ENCODE measurements at places on chromosomes 3 and 15. TPM values are rescaled to one million over a fixed set of nuclear protein-coding genes. Genes with fewer than 3 reads are reported as not detected.

The TMOD3 gene
- total RNA-seq, result 53.7 TPM

The GP9 gene
- not detected for total RNA-seq

- DNase-seq, result no peak
Measured at GRCh38 chr15:63202861-63203260, 13.5 kb downstream of the RAB8B start.

- DNase-seq, result no peak
Measured at GRCh38 chr15:89396723-89397652, 62.4 kb upstream of the POLG start.

DNA sequence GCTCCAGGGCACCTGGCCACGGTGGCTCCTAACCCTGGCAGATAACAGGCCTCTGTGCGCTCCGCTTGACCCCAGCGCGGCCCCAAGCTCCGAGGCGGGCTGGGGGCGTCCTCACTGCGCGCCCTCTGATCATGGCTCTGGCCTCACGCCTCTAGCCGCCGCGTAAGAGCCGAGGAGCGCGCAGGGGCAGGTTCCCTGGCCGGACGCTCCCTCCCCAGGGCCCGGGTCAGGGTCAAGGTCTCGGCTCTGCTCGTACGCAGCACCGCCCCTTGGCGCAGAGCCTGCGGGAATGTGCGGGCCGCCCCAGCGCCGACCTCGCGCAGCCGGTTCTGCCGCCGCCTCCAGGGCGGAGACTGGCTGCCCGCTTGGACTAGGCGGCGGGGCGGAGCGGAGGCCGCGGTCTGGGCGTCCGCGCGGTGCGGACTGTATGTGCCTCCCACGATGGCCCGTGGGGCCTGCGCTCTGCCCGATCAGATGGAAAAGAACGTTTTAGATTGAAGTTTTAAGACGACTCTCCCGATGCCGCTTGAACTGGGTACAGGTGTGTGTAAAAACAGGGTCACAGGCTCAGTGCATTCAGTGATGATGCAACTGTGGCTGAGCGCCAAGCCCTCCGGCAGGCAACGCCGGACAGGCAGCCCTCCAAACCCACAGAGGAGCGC, 40.8 kb downstream of the CHST14 start:
- DNase-seq, result no peak

DNA sequence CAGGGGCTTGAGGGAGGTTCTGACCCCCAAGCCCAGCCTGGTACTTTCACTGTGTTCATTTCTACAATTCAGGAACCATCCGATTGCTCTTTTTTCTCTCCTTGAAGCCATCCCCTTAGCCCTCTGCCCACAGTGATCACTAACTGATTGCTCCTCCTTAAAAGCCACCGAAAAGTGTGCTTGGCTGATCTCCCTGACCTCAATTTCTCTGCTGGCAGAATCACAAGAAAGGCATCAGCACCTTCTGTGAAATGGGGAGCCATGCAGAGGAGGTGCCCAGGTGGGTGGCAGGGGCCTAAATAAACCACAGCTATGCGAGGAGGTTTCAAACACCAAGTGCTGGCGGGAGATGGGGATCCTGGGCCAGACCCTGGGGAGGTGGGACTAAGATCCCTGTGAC, 56.2 kb downstream of the SRGAP3 start:
- no peak for DNase-seq

- no peak for DNase-seq
Measured at GRCh38 chr3:59774634-59775033, 724.8 kb upstream of the CFAP20DC start.

DNA sequence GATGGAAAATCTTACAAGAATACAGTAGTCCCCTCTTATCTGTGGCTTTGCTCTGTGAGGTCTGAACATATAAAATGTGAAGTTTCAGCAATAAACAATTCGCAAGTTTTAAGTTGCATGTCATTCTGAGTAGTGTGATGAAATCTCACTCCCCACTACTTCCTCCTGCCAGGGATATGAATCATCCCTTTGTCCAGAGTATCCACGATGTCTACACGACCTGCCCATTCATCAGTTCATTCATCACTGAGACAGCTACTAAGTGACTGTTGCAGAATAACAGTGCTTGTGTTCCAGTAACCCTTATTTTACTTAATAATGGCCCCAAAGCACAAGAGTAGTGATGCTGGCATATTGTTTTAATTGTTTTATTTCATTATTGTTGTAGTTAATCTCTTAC, 489.2 kb upstream of the UBE2E2 start:
- DNase-seq, result no peak

GRCh38 chr3:132657869-132658747, 1.5 kb downstream of the ACAD11 start:
- DNase-seq, result no peak

The BMF gene
- total RNA-seq, result 6.6 TPM

The GLCE gene
- 5.1 TPM for total RNA-seq

GRCh38 chr3:151421938-151422337, 37.4 kb upstream of the P2RY12 start:
- no peak for DNase-seq

GRCh38 chr15:98143116-98143515, 182.6 kb downstream of the ARRDC4 start:
- DNase-seq, result no peak

The RPUSD2 gene
- 24.7 TPM for total RNA-seq

- DNase-seq, result no peak
Measured at GRCh38 chr3:191047930-191048329, 151.1 kb upstream of the OSTN start.

GRCh38 chr15:61621146-61621545, 392.0 kb upstream of the RORA start:
- no peak for DNase-seq

DNA sequence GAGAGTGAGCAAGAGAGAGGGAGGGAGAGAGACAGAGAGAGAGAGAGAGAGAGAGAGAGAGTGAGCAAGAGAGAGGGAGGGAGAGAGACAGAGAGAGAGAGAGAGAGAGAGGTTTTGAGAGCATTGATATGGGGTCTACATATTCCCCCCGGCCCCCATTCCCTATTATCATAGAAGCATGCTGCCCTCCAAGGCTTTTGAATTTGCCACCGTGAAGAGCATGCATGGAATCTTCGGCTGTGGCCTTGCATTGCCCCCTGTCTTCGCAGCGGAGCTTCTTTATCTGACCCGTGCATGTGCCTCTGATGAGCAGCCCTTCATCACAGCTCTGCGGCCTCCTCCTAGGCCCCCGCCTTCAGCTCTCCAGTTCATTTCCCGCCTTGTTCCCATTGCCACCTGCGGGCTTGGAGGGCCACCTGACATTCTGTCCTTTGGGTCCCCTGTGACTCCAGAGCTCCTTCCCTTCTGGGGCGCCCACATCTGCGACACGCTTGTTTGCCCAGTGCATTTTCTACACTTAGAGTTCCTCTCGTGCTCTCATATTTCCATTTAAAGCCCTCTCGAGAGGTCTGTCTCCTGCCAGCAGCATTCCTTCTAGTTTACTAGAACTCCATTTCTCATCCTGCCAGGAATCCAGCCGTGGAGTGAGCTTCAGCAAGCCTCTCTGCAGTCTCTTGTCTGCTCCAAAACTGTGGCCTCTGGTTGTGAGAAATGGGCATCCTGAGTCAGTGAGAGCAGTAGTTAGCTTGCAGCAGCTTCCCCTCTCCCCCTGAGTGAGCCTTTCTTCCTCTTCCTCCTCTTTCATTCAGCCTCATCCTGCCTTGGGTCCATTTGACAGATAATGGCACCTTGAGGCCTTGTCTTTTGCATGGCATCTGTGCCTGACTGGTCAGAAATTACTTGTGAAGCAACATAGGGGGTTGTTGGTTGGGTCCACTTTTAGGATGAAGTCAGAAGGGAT, 25.3 kb downstream of the LPP start:
- no peak for DNase-seq

DNA sequence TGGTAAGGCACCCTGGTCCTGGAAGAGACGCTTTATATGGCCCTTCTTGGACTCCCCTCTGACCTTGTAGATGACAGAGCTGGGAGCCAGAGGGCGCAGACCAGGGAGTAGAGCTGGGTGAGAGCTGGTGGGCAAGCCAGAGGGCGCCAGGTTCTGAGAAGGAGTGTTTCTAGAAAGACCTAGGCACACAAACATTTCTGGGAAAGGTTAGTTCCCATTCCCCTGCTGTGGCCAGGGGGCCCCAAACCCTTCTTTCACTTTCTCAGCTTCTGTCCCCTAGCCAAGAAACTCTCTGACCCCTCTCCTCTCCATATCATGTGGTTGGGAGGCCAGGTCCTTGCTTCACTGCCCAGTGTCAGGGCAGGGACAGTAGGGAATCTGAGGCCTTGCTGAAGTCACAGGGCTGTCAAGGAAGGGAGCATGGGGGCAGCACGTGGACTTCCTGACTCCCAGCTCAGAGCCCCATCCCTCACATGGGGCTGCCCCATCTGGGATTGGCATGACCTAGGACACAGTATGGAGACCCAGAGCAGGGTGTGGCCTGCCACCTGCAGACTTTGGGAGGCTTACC, 3.6 kb downstream of the HEMK1 start:
- no peak for DNase-seq

The SI gene
- not detected for total RNA-seq

The ITGA11 gene
- not detected for total RNA-seq

DNA sequence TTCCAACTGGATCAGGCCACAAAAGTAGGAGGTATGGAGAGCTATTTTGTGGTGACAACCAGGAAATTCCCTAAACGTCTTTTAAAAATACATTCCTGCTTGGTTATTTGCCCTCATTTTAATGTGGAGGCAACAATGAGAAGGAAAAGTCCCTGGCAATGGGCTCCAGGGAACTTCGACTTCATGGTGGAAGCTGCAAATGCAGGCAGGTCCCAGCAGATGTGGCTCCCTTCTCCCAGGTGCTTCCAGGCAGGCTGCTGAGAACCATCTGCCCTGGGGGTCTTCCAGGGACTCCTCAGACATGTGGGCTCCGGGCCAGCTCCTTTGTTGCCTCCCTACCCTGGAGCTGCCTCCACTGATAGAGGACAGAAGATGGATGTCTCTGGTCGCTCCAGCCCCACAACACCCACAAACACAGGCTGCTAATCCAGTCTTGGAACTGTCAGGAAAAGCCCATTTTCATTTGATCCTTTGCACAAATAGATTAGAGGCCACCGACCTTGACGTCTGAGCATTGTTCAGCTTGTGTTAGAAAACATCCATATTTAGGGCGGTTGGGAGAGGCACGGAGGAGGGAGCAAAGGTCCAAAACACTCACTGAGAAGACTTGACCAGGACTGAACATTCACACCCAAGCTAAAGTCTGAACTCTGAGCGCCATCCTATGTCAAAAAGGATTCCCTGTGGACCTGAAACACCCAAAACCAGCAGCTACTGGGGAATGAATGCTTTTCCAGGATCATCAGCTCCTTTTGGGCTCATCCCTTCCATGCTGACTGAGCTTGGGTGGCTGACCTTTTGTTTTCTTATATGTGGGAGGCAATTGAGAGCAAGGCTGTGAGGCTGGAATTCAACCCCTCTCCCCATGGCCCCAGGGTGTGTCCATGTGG, 30.2 kb upstream of the SLCO2A1 start:
- DNase-seq, result no peak

The ALDH1A3 gene
- not detected for total RNA-seq

GRCh38 chr3:52528586-52529375, 4.9 kb downstream of the NT5DC2 start:
- DNase-seq, result no peak

DNA sequence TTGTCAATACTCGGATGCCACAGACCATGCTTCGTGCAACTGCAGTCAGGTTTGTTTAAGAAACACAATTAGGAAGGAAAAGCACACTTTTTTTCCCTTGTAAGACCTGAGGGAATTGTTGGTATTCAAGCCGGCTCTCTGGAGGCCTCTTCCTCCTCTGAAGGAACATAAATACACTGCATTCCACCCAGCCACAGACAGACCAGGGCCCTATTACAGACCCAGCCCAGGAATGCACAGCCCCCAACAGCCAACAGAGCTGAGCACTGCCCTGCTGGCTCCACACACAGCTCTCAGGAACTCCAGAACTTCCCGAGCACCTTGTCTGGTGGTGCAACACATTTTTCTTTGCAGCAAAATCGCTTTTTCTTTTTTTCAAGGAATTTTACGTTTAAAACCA, 488.7 kb upstream of the PROK2 start:
- DNase-seq, result no peak
